ENCODE measurements at places on chromosomes 3 and 15. TPM values are rescaled to one million over a fixed set of nuclear protein-coding genes. Genes with fewer than 3 reads are reported as not detected.

DNA sequence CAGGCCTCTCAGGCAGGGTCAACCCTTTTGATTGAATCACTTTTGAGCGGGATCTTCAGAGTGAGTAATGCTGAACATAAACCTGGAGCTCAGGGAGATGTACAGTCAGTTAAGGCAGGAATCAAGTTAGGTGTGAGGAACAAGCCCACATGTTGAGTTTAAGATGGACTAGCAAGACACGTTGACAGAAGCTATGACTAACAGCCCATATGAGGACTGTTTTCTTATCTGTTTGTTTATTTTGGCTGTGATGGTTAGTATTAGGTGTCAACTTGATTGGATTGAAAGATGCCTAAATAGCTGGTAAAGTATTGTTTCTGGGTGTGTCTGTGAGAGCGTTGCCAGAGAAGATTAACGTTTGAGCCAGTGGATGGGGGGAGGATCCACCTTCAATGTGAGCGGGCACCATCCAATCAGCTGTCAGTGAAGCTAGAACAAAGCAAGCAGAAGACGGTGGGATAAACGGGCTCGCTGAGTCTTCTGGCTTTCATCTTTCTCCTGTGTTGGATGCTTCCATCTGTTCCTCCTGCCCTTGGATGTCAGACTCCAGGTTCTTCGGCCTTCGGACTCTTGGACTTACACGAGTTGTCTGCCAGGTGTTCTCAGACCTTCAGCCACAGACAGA, 232.3 kb upstream of the STAC start:
- no peak for DNase-seq

- no peak for DNase-seq
These were observed 168.7 kb upstream of the TMCO5A start for GRCh38 chr15:37765786-37766185.

- DNase-seq, result no peak
These were observed 40.6 kb downstream of the AMOTL2 start for GRCh38 chr3:134333522-134334181.

GRCh38 chr3:185796431-185797107, 28.3 kb downstream of the IGF2BP2 start:
- DNase-seq, result no peak

- no peak for DNase-seq
These were observed 4.7 kb upstream of the ITGA11 start for GRCh38 chr15:68436680-68437079.

GRCh38 chr15:99702895-99703602, 30.2 kb downstream of the LYSMD4 start:
- DNase-seq, result no peak

DNA sequence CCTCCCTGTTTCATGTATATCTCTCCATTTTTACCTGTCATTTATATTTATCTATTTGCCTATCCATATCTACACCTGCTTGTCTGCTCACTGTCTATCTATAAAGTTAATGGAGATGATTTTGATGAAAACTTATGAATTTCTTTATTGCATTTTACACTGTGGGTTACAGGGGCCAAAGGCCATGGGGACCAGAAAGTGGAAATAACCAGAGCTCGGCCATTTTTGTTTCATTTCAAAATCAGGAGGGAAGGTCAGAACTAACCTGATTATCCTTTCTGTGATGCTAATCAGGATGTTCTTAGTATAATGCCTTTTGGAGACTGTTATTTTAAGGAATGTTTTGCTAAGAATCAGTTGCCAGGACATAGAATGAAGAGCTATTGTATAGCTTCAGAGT, 147.2 kb downstream of the LPP start:
- DNase-seq, result no peak

Gene PRR23E
- not detected for total RNA-seq

Gene ACP3
- total RNA-seq, result 21.8 TPM

Gene FOXB1
- not detected for total RNA-seq

Gene PLA1A
- total RNA-seq, result 0.20 TPM

Gene CLDN16
- 0.69 TPM for total RNA-seq

Gene TNNC1
- total RNA-seq, result 98.9 TPM

All from skin of body (tissue), 3 donors.